ENCODE measurements at places on chromosomes 5 and 9.

- DNase-seq, result no peak
Measured at GRCh38 chr5:66553916-66554575, 42.1 kb upstream of the MAST4 start.

DNA sequence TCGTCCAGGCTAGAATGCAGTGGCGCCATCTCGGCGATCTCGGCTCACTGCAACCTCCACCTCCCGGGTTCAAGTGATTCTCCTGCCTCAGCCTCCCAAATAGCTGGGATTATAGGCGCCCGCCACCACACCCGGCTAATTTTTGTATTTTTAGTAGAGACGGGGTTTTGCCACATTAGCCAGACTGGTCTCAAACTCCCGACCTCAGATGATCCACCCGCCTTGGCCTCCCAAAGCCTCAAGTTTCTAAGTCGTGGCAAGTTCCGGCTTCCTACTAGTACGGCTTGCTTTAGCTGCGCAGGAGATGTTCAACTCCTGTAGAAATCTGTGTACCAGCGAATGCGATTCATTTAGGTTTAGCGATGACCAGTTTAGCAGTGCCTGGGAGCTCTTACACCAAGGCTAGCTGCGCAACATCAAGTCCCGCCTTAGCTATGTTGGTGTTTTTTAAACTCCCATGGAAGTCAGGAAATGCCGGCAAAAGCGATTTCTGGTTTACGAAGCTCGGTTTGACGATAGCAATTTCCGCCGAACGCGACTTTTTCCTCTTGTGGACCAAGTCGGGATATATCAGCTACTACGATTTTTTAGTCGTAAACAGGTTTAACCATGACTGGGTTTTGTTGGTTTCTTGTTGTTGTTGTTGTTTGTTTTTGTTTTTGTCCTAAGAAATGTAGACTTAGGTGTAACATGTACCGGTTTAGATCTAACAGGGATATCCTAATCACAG lies 46.4 kb downstream of the ANXA2R start:
- no peak for DNase-seq

- DNase-seq, result no peak
Measured at GRCh38 chr9:20681467-20681866, 2.6 kb upstream of the FOCAD start.

GRCh38 chr5:79436821-79437220 lies 77.1 kb downstream of the HOMER1 start:
- DNase-seq, result no peak

GRCh38 chr9:127915801-127916719 lies 781 bp downstream of the ST6GALNAC4 start:
- DNase-seq, result no peak

- DNase-seq, result no peak
Measured at GRCh38 chr5:177140312-177140711, 6.7 kb downstream of the NSD1 start.
